ENCODE measurements at places on chromosomes 6 and 20. TPM values are rescaled to one million over a fixed set of nuclear protein-coding genes. Genes with fewer than 3 reads are reported as not detected.

The PDE10A gene
- total RNA-seq = 9.8 TPM

The HLA-DPB1 gene
- 10.3 TPM for total RNA-seq

The STMND1 gene
- total RNA-seq = not detected

The SLPI gene
- not detected for total RNA-seq

The C20orf141 gene
- total RNA-seq = not detected

The MEI4 gene
- total RNA-seq = not detected

The MCM8 gene
- 9.1 TPM for total RNA-seq

The PRSS16 gene
- not detected for total RNA-seq

The COL21A1 gene
- 0.13 TPM for total RNA-seq

The DZANK1 gene
- 0.81 TPM for total RNA-seq

The CD164 gene
- 152 TPM for total RNA-seq

The PACRG gene
- not detected for total RNA-seq

The ZNF341 gene
- total RNA-seq = 1.1 TPM

The TREML1 gene
- total RNA-seq = not detected

The WASF1 gene
- total RNA-seq = 10.2 TPM

The KIF25 gene
- not detected for total RNA-seq

The THEMIS gene
- not detected for total RNA-seq

The ZNF184 gene
- 6.9 TPM for total RNA-seq

The NINL gene
- 10.1 TPM for total RNA-seq

The MICB gene
- 29.2 TPM for total RNA-seq

The LAMA2 gene
- total RNA-seq = 1.8 TPM
